ENCODE measurements at places on chromosomes 4 and X.

DNA sequence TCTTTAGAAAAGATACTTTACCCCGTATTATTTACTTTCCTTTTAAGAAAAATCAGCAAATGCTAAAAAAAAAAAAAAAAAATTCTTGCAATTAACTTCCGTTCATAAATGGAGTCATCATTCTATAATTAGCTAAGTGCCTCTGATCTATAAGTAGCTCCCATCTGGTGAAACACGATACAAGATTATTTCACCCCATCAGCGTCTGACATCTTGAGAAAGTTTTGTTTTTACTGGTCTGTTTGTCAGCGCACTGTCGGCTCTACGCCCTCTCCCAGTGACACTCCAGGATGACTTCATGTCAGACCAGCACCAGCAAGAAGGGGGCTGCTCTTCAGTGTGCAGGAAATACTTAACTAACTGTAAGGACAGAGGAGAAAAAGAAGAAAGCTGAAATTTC lies 108.3 kb downstream of the AFAP1 start:
- peak; percentile 78 for DNase-seq

DNA sequence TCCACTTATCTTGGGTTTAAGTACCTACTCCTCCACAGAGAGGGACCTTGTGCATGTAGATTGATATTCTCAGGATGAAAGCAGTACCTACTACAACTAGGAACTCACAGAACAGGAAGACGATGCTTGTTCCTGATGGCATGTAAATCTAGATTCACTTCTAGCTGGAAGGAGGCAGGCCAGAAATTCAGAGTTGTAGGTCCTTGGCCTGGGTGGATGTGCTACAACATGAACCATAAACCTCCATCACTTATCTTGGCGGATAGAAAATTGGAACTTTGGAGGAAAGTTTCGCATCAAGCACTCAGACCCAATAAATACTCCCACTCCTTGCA lies 9.3 kb upstream of the SMIM20 start:
- DNase-seq = no peak

DNA sequence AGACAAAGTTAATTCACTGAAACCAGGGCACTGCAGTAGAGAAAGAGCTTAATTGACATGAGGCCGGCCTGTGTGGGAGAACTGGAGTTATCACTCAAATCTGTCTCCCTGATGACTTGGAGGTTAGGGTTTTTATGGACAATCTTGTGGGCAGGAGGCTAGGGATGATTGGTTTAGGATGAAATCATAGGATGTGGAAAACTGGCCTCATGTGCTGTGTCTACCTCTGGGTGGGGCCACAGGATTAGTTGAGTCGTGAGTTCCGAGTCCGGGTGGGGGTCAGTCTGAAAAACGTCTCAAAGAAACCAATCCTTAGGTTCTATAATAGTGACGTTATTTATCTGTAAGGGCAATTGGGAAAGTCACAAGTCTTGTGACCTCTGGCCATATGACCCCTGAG lies 68.1 kb downstream of the UCHL1 start:
- no peak for DNase-seq

DNA sequence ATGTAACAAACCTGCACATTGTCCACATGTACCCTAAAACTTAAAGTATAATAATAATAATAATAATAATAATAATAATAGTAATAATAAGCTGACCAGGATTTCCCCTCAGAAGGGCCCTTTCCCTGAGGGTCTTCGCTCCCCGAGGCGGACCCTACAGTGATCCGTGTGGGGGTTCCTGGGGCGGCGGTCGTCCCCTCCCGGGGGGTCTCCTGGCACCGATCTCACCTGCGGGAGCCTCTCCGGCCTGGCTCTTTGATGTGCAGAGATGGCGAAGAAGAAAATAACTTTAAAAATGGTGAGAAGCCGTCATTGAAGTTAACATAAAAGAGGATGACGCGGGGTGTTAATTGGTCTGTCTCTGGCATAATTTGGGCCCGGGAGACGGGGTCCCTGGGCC lies 48.2 kb upstream of the PPP2R3B start:
- DNase-seq = no peak

DNA sequence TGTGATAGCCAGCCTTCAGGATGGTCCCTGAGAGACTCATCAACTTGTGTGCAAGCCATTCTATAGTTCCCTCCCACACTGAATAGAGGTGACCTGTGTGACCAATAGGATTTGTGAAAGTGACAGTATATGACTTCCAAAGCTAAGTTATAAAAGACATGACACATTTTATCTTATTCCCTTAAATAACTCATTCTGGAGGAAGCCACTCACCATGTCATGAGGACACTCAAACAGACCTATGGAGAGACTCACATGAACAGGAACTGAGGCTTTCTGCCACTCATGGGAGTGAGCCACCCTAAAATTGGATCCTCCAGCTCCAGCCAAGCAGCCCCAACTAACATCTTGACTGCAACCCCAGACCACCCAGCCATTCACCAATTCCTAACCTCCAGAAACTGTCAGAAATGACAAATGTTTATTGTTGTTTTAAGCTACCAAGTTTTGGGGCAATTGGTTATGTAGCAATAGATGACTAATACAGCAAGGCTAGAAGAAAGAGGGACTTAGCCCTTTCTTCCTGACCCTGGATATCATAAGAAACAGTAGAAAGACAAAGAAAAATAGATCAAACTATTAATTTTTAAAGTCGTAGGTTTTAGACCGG lies 9.0 kb upstream of the CHIC2 start:
- DNase-seq = no peak

DNA sequence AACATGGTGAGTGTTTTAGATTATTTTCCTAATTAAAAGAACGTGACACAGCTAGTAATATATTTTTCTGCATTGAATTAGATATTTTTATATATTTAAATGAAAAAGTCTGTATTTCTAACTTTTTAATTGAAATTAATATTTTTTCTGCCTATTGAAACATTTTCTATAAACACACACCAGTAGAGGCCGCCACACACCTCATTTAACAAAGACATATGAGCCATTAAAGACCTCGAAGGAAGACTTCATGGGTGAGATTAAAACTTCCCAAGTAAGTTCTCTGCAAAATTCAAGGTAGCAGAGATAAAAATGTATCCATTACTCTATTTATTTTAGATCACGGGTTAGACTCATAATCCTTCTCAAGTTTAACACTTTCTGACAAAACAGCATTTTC lies 8.3 kb downstream of the SLITRK2 start:
- no peak for DNase-seq

- DNase-seq = no peak
These were observed 1.9 kb downstream of the USP38 start for GRCh38 chr4:143186649-143187048.

DNA sequence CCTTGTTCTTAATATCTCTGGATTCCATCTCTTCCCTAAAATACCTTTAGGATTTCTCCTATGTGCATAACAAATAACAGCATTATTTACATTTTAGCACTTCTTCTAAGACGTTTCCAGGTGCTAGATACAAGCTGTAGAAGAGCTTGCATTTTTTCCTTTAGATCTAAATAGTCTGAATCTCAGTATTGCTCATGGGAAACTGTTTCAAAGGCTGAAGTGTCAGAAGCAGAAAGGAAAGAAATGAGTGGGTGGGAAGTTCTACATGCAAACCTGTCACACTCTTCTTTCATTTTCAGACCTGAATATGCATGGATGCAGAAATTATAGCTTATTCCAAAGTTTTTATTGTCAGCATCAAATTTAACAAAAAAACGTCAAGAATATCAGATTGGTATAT lies 41.8 kb downstream of the FGF13 start:
- DNase-seq = no peak

- no peak for DNase-seq
These were observed 88.6 kb downstream of the SHROOM3 start for GRCh38 chr4:76523593-76523992.

GRCh38 chr4:145337391-145337790 lies 144.3 kb upstream of the SMAD1 start:
- DNase-seq = no peak

GRCh38 chrX:21529771-21530170 lies 128.4 kb downstream of the KLHL34 start:
- no peak for DNase-seq

GRCh38 chr4:93879919-93880318 lies 51.4 kb downstream of the ATOH1 start:
- DNase-seq = no peak

GRCh38 chrX:39736216-39737211 lies 361.2 kb downstream of the BCOR start:
- DNase-seq = no peak

GRCh38 chrX:7570432-7571029 lies 272.4 kb upstream of the VCX start:
- DNase-seq = peak; percentile 16

GRCh38 chr4:10006231-10006600 lies 15.1 kb downstream of the SLC2A9 start:
- DNase-seq = no peak
